Esophagus squamous epithelium (tissue), 5 donors: ENCODE measurements at places on chromosomes 13 and 19.

GRCh38 chr13:23695196-23695595 is 125.0 kb downstream of the TNFRSF19 start:
- no peak for DNase-seq

DNA sequence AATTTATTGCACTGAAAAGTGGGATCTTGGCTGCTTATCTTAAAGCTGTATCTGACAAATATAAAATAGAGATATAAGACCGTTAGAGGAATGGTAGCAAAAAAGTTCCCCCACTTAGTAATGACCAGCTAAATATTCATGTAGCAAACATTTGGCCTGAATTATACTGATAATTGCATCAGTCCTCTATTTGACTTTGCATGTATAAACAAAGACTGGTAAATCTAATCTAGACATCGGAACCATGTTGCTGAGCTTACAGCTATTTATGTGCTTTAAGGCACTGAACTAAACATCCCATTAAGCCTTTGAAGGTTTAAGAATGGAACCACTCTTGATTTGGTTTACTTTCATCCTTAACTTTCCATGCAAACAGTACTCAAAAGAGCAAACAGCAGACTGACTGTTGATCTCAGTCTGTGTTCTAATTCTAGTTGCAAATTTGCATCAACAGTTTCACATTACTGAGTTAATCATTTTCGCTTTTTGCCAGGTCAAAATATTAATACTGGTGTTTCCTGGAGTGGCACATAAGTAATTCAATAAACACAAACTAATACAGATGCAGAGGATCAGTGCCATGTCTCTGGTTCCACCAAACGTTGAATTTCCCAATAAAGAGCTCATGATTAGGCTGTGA is 203.5 kb upstream of the HTR2A start:
- no peak for DNase-seq

GRCh38 chr13:31846961-31847752 is 107.8 kb downstream of the RXFP2 start:
- DNase-seq: no peak

DNA sequence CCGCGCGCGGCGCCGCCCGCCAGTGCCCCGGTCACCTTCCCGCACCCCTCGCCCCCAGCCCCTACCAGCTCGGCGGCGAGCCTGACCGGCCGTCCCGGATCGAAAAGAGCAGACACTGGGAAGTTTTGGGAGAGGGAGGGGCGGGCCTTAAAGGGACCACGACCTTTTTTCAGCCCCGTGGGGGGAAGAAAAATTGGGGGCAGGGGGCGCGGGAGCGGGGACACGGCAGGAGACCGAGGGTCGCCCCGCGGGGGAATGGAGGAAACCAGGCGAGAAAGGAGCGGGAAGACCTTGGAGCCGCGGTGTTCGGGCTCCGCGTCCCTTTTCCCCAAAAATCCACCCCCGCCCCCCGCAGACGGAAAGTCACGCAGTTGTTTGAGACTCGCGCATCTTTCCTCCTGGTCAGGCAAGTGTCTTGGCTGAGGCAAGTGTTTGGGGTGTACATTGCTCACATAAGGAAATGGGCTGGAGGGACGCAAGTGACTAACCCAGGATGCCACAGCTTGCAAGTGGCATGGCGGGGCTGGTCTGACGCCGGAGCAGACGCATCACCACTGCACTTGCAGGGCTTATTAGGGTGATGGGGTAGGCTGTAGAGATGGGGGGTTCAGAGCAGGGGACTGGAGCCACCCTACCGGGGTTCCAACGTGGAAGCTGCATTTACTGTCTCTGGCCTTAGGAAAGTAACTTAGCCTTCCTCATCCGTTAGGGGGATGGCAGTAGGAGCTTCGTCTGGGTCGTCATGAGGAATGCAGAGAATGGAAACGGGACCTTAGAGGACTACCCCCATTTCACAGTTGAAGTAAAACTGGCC is 2.7 kb upstream of the HNRNPL start:
- DNase-seq: no peak

GRCh38 chr13:74886502-74886901 is 595.5 kb downstream of the TBC1D4 start:
- DNase-seq: no peak

GRCh38 chr19:45217193-45217956 is 27.8 kb downstream of the EXOC3L2 start:
- DNase-seq: no peak

GRCh38 chr19:27673986-27674385 is 1539.0 kb downstream of the UQCRFS1 start:
- DNase-seq: no peak

DNA sequence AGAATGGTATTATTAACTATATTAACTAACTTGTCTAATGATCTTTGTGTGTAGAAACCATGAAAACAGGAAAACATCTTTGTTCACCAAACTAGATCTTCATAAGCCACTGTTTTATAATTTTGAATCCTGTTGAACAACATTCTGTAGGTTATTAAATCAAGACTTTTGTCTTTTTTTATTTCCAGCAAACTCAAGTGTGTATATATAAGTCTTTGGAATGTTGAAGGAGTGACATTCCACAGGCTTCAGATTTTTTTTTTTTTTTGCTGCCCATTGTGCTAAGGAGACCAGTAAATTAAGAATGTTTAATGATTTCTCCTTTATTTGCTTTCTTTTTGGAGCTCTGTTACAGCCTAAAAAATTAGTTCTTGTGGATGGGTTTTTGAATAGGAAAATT is 89.6 kb downstream of the LMO7 start:
- no peak for DNase-seq

GRCh38 chr13:44406617-44407016 is 33.0 kb downstream of the SERP2 start:
- DNase-seq: no peak

DNA sequence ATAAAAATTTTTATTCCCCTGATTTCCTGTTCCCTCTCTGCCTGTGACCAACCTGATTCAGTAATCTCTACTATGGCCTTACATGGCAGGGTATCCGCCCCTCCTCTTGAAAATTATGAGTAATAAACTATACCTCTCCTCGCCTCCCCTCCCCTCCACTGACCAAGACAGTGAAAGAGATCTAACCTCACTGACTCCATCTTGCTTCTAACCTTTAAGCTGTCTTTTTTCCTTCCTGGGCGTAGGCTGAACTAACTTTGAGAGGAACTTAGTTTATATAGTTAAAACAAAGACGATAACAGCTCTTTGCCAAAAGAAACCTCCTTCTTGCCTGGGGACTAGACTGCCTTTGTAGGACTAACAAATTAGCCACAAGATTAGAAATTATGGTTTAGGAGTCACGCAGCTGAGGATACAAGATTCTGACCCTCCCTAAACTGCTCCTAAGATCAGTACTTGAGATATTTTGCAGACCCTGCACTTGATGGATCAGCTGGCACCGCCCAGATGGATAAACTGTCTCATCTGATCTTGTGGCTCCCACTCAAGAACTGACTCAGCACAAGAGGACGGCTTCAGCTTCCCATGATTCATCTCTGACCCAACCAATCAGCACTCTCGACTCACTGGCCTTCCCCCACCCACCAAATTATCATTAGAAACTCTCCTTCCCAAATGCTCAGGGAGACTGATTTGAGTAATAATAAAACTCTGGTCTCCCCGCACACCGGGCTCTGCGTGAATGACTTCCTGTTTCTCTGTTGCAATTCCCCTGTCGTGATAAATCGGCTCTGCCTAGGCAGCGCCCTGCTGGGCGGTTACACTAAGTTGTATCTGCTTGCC is 187.1 kb downstream of the TDRD3 start:
- no peak for DNase-seq

DNA sequence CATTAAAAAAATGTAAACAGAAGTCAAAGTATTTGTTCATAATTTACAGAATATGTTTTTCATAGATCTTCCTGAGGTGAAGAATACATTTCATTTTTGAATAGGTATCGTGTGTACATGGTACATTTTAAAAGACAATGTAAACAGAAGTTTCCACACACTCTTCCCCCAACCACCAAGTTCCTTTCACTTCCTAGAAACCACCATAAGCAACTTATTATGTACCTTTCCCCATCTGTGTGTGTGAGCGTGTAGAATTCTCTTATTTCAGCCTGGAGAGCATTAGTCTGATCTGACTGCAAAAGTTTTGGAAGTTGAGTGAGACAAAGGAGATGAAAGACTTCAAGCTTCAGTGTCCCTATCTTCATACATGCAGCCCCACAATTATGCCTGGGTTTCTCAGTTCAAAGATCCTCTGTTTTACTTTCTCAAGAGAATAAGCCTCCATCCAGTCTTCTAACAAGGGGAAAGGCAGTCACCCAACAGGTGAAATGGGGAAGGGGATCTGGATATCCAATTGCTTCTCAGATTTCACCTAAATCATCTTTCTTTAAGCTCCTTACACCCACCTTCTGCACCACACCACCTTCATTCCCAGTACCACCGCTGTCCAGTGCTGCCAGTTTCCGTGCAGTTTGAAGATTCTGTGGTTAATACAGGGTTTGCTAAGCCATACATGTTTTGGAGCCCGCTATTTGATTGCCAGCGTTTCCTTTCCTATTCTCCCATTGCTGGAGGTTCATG is 2.1 kb downstream of the TEX30 start:
- DNase-seq: no peak

- DNase-seq: no peak
Observed at GRCh38 chr19:824885-825284, 2.8 kb upstream of the AZU1 start.

- DNase-seq: no peak
Observed at GRCh38 chr13:112867301-112867711, 101.7 kb upstream of the MCF2L start.

DNA sequence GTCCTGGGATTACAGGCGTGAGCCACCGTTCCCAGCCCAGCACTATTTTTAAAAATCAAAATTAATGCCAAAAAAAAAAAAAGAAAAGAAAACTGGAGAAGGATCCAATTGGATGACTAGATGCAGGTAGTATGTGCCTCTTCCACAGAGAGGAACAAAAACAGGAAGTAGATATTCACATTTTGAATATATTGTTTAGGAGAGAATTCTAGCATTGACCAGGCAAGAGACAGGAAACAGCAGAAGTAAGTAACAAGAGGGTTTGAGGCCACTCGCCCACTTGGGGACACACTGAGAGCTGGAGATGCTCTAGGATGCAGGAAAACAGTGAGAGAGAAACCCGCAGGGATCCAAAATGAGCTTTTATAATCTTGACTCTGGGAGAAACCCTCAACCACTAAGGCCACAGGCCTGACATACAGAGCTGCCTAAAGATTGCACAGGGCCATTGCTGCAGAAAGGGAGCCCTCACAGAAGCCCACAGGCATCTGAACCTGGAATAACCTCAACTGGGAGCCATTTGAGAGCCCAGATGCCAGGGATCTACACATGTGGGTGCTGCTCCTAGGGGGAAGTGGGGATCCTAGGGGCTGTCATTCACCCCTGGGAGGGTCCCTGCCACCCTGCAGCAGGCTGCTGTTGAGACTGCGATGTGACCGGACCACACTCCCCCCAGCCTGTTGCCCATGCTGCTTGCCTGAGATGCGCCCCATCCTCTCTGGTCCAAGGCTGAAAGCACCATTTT is 28.2 kb downstream of the IGFL2 start:
- DNase-seq: no peak

GRCh38 chr19:38360351-38360750 is 14.0 kb upstream of the PSMD8 start:
- no peak for DNase-seq

GRCh38 chr19:3492131-3492839 is 8.2 kb downstream of the DOHH start:
- DNase-seq: no peak

GRCh38 chr13:49791315-49791710 is 1.2 kb downstream of the KPNA3 start:
- DNase-seq: no peak

DNA sequence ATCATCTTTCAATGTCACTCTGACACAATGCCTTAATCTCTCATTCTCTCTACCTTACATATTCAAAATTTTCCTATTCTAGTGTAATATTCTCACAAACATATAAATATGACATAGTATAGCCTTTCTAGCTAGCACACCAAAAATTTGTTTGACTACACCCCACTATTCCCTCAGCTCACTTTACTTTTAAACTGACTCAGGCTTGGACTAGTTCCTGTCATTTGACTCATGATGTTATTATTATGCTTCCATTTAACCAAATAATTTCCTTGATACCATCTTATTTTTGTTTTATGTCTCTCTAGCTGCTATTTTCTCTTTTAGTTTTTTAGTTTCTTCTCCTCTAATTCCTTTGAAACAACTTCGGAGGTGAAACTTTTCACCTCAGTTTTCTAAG is 1745.6 kb upstream of the PCDH20 start:
- no peak for DNase-seq

- DNase-seq: no peak
Observed at GRCh38 chr19:9407827-9408226, 27.5 kb downstream of the ZNF266 start.

GRCh38 chr19:18229474-18229873 is 3.2 kb upstream of the PDE4C start:
- no peak for DNase-seq

- DNase-seq: no peak
Observed at GRCh38 chr19:44644402-44645016, 799 bp downstream of the PVR start.

GRCh38 chr13:40585911-40586471 is 80.5 kb downstream of the FOXO1 start:
- no peak for DNase-seq

GRCh38 chr19:38919837-38920601 is 8.0 kb upstream of the CCER2 start:
- DNase-seq: no peak

GRCh38 chr13:48235341-48236135 is 2.5 kb downstream of the ITM2B start:
- no peak for DNase-seq

GRCh38 chr19:49767381-49767780 is 580 bp downstream of the AP2A1 start:
- no peak for DNase-seq

DNA sequence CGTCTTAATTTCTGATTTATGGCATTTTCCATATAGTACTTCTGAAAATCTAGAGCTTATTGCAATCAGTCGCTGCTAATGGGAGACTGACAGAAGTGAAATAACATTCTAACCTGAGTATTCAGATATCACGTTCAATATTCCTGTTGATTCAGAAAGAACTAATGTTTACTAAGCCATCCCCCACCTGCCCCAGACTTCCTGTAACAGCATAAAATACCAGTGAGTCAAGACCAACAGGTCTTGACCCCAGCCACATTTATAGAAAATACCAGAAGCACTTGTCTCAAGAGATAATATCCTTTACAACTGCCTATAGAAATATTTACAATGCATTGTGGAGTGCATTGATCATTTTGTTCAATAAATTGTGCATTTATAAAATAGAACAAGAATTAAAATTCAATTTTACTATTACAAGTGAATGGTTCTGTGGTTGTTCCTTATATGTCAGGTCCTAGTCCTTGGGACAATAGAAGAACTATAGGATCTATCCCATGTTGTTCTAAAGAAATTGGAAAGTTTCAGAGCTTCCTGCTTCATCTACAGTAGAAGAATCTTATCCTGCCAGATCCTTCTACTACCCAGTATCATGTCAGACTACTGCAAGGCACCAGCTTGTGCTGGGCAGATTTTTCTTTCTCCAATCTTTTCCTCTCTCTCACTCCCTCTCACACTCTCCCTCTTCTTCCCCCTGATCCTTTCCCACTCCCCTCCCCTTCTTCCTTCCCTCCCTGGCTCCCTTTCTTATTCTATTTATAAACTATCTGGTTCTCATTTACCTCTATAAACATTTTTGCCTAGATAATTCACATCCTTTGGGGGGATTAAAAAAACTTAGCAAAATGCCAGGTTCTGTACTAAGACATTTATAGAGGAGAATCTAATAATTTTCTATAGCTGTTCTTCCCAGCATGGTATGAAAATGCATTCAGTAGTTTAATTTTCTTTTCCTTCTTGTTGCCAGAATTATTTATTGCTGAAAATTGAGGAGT is 629.9 kb downstream of the DIAPH3 start:
- no peak for DNase-seq

GRCh38 chr13:49302817-49303216 is 55.1 kb downstream of the CDADC1 start:
- DNase-seq: no peak

- no peak for DNase-seq
Observed at GRCh38 chr13:111262281-111262680, 58.2 kb upstream of the TEX29 start.
